ENCODE measurements at places on chromosomes 4 and X.

- no peak for DNase-seq
Observed at GRCh38 chr4:73742490-73743160, 2.3 kb downstream of the CXCL8 start.

DNA sequence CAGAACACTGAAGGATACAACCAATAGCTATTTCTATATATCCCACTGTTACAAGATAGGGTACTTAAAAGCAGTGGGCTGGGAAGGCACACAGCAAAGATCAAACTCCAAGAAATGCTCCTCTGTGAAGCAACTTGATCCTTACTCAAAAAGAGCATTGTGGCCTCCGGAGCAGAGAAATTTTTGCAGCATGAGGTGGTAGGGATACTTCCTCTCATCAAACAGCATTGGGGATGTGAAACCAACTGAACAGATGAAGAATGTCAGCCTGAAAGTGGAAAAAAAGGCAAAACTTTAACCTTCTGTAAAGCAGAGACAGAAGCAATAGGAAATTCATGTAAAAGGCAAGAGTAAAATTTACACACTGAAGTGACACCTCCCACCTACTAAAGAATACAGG is 92.2 kb downstream of the HUWE1 start:
- DNase-seq, result no peak

GRCh38 chrX:106023947-106024346 is 14.6 kb downstream of the SERPINA7 start:
- DNase-seq, result no peak

GRCh38 chr4:119329835-119330620 is 8.1 kb upstream of the FABP2 start:
- no peak for DNase-seq

DNA sequence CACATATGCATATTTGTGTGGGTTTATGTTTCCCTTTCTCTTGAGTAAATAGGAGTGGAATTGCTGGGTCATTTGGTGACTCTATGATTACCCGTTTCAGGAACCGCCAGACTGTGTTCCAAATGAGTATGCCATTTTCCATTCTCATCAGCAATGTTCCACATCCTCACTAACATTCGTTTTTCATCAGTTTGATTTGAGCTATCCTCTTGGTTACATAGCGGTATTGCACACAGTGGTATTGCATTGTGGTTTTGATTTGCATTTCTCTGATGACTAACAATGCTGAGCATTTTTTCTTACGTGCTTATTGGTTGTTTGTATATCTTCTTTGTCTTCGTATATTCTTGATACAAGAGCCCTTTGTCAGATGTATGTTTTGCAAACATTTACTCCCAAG is 218.0 kb upstream of the AMOT start:
- no peak for DNase-seq

- DNase-seq, result no peak
Observed at GRCh38 chr4:101071241-101071640, 276.1 kb downstream of the PPP3CA start.

- DNase-seq, result no peak
Observed at GRCh38 chr4:142777045-142777743, 68.9 kb downstream of the INPP4B start.

GRCh38 chr4:179843370-179843769 is 2399.8 kb upstream of the TENM3 start:
- DNase-seq, result no peak

- DNase-seq, result no peak
Observed at GRCh38 chr4:2914256-2915126, 48.7 kb downstream of the NOP14 start.

- no peak for DNase-seq
Observed at GRCh38 chrX:108127152-108127551, 35.6 kb downstream of the ATG4A start.

- no peak for DNase-seq
Observed at GRCh38 chr4:136922066-136922465, 610.2 kb downstream of the PCDH18 start.

DNA sequence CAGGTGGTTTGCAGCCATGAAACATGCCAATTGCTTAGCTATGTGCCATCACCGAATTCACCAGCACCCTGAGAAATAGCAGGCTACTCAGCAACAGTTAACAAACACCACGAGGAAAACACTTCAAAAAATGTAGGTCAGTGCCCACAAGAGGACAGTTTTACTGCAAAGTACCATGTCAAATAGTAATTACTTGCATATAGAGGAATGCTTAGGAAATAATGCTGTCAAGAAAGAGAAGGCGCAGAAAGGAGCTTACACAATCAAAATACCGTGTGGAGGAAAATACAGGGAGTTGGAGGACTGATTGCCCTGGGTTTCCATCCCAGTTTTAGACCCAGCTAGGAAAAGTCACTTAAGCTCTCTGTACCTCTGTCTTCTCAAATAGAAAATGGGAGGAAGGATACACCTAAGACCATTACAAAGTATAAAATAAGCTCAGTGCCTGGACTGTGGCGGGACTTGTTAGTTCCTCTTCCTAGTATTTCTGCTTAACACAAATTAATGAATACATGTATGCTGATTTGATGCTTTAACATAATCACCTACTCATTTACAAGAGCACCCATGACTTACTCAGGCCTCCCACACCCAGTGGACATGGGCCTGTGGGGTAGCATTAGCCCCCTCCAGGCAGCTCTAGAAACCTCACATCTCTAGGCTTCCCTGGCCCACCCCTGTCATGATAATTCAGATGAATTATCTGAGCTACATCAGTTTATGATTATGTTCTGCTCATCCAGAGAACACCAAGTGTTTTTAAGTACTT is 44.5 kb upstream of the IL21 start:
- DNase-seq, result no peak

GRCh38 chr4:32394255-32394654 is 1674.1 kb downstream of the PCDH7 start:
- DNase-seq, result no peak

- DNase-seq, result no peak
Observed at GRCh38 chr4:62135565-62136156, 935.5 kb downstream of the ADGRL3 start.
